ENCODE measurements at places on chromosomes 1 and 21.
A peak's percentile ranks its signal among the peaks of the same experiment; 100 is the strongest.

- DNase-seq, result no peak
These were observed 10.2 kb downstream of the COL6A1 start for GRCh38 chr21:45991606-45992300.

DNA sequence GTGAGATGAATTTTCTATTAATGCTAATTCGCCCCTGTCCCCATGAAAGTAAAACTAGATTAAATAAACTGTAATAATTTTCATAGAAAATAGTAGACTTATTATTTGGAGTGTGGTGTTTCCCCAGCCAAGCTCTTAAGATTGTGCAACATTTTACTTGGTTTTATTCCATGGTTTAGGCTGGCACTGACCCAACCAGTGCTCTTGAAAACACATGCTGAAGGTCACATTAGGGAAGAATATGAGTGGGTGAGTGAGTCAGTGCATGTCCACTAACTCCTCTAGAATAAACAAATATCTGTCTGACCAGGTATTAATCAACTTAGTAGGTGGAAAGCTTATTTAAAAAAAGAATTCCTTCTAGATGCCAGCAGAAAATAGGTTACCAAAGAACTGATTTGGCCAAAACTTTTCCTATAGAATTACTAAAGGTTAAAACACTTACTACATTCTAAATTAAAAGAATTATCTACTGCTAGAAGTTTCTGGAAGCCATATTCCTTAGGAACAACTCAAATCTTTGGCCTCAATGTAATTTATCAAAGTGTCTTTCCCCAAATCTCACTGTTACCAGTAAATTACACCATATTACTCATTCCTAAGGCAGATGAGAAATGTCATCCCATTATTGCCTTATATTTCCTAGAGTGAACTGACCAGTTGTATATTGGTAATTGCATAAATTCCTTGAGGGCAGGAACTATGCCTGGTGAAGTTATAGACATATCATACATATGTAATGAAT, 89.7 kb upstream of the RGS1 start:
- DNase-seq, result no peak

GRCh38 chr1:240687820-240688219, 75.9 kb upstream of the GREM2 start:
- DNase-seq, result no peak

GRCh38 chr1:55127827-55128343, 87.3 kb downstream of the USP24 start:
- no peak for DNase-seq

DNA sequence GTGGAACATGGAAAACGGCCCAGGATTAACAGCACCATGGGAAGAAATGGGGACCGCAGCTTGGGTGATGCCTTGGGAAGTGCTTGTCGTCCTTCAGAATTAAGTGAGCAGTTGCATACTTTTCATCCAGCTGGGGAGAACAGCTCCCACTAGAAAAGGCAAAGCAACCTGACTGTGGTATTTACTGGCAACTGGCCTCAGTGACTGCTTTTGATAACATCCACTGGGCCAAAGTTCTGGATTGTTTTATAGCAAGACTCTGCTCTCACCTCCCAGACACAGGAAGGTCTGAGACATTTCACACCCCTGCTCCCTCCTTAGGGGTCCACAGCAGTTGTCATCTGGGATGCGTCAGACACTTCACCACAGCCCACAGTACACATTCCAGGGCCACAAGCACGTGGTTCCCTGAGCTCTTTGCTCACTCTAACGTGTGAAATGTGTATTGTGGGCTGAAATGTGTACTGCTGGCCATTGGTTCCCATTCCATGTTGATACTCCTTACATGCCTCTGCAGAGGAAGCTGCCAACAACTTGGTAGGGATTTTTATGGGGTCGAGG, 6.6 kb downstream of the PAPPA2 start:
- DNase-seq, result peak; percentile 3

GRCh38 chr1:194889310-194889709, 1702.9 kb upstream of the B3GALT2 start:
- no peak for DNase-seq

- DNase-seq, result no peak
These were observed 463.0 kb downstream of the DSCAM start for GRCh38 chr21:40383951-40384350.

DNA sequence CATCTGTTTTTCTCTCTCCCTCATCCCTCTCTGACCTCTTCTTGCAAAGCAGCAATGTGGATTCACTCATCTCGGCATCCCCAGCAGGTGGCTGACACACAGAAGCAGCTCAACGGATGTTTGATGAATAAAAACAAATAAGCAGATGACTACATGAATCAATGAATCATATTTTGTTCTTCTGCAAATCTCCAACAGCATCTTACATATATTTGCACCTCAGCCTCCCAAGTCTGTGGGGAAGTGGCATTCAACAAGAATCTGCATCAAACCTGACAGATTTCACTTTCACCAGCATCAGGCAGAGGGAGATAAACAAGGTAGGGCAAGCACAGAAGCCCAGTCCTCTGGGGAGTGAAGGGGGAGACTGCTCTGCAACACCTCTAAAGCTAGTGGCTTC, 34.0 kb downstream of the CAPN8 start:
- peak; percentile 17 for DNase-seq

DNA sequence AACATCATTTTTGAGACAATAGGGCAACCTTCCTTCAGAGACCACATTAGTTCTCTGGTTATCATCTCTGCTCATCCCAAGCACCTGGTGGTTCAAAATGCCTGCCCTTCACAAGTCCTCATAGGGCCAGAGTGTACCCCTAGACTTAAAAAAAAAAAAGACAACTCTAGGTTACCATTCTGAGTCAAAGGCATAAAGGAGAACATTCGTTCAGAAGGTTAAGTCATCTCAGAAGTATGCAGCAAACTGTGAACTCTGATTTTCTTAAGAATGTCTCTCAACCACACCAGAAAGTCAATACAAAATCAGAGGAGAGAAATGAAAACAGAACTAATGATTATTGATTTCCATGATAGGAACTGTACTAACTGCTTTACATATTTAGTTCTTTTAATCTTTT, 9.2 kb upstream of the BEND5 start:
- no peak for DNase-seq

DNA sequence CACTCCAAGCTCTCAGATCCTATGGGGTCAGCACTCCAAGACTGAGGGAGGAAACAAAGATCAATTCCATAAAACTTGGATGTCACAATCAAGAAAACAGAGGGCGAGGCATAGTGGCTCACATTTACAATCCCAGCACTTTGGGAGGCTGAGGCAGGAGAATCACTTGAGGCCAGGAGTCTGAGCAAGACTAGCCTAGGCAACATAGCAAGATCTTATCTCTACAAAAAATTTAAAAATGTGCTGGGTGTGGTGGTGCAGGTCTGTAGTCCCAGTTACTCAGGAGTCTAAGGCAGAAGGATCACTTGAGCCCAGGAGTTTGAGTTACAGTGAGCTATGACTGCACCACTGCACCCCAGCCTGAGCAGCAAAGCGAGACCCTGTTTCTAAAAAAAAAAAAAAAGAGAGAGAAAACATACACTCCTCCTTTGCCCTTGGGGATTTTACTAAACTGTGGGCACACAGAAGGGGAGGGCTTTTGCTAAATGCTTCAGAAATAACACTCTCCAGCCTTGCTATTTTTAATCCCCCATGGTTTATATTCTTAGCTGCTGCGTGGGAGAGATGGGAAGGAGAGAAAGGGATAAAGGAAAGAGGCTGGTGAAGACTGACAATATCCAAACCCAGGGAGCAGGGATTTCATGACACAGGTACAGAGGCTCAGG, 18.1 kb downstream of the ARHGEF2 start:
- DNase-seq, result no peak

DNA sequence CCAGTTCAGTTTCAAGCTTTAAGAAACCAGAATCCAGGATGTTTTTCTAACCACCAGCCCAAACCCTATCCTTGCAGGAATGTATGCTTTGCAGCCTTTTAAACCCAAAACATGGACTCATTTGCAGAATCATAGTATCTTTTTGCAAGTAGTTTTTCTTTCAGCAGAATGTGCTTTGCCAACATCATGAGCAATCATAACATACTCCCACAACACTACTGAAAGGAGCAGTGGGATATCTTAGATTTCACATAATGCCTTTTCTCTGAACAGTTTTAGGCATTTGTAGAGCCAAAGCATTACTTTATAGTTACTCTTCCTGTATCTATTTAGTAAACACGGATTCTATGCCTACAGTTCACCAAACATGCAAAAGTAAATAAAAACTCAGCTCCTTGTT, 10.0 kb upstream of the SH2D2A start:
- DNase-seq, result no peak

DNA sequence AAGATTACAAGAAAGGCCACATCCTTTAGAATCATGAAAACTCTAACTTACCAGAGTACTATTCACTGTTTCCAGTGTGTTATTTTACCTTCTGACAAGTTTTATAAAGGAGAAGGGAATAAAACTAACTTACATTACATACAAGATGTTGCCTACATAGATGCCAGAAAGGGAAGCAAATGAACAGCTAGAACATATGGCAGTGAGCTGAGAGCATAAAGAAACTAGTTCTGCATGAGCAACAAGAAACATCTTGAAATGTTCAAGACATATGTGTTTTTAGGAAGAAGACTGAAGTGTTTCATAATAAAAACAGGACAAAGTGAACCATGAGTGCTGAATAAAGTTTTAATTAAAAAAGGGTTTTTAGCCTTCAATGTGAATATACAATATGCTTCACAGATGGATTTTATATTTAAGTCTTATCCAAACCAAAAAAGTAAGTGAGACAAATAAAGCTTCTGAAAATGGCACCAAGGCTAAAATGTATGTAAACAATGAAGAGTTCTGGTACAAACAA, 39.4 kb downstream of the SLC5A9 start:
- DNase-seq, result no peak

DNA sequence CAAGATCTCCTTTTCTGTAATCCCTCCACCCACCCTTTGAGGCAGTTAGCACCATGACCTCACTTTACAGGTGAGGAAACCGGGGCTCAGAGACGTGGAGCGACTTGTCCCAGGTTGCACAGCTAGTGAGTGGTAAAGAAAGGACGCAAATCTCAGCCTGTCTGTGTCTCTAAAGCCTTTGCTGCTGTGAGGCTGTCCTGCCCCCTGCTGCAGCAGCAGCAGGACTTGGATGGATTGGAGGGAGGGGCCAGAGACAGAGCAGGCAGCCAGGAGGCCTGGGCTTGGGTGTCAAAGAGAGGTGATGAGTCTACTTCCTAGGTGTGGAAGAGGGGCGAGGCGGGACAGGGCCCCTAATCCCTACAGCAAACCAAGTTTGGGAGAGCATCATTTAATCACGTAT, 69.6 kb downstream of the PTPRU start:
- no peak for DNase-seq

- DNase-seq, result no peak
These were observed 18.3 kb upstream of the MMEL1 start for GRCh38 chr1:2650967-2651645.

DNA sequence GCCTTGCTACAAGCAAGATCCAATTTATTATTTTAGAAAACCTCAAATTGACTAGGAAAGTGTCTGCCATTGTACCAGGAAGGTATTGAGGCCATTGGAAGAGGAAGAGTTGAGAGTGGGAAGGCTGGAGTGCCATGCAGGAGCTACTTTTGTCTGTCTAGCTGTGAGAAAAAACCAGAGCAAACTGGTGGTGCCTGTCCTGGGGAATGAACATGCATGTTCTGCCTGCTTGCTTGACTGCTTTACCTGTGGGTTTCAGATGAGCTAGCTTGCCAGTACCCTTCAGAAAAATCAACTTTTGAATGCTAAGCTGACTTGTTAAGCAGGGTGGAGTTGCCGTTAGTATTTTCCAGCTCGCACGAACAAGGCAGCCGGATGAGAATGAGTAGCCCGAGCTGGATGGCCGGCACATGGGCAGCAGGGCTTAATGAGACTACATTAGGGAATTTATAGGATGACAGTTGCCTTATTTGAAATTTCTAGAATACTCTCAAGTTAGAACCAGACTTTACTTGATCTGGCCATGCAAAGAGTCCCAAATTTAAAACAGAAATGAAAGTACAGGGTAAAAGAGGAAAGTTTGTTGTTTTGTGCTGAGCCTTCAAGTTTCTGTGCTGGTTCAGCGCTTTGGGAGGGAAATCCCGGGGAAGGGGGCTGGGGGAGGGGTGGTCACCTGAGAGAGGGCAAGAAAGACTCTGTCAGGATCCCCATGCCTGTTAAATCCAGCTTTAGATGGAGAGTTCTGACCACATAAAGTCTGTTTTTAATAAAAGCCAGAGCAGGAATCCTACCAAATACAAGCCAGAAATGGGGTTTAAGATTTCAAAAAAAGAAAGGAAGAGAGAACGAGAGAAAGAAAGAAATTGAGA, 29.6 kb upstream of the C1orf105 start:
- no peak for DNase-seq

- no peak for DNase-seq
These were observed 78.5 kb downstream of the HLCS start for GRCh38 chr21:36887963-36888362.

- DNase-seq, result no peak
These were observed 462.7 kb upstream of the CXADR start for GRCh38 chr21:17050156-17050555.

DNA sequence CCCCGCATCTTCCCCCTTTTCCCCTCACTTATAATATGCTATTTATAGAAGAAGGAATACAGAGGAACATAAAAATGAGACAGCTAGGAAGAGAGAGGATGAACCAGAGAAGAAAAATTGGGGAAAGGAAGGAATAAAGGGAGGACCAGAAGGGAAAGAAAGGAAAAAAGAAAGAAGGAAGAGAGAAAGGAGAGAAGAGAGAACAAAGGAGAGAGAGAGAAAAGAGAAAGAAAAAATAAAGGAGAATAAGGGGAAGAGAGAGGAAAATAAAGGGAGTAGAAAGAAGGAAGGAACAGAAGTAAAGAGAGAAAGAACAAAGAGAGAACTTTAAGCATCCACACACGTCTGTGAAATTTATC, 11.2 kb upstream of the IGSF3 start:
- no peak for DNase-seq

- no peak for DNase-seq
These were observed 226.5 kb downstream of the FOXD2 start for GRCh38 chr1:47664356-47664755.

DNA sequence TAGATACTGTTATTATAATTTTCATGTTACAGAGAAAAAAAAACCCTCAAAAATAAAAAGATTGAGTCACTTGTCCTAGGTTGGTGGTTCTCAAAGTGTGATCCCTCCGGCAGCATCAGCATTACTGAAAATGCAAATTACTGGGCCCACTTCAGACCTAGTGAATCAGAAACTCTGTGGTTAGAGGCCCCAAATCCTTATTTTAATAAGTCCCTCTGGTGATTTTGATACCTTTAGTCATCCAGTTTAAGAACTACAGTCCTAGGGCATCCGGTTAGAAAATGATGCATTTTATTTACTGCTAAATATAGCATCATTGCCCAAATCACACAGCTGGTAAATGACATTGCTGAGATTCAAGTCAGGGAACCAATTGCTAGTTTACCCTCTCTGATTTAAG, 203.7 kb upstream of the RUNX1 start:
- DNase-seq, result no peak

DNA sequence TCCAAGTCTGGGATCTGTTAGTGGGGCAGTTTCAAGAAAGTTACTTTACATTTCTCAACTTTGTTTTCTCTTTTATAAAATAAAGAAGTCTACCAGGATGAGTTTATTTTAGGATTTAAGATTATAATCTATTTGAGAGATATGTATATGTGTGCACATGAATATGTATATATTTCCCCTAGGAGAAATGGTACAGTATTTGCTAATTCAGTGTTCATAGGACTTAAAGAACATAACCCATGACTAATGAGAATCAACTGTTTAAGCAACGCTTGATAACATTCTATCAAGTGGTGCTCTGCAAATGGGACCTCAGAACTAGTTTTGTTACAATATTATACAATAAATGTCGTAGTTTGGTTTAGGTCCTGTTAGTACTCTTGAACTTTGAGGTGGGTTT, 7.0 kb downstream of the BCAS2 start:
- no peak for DNase-seq

- DNase-seq, result no peak
These were observed 30.5 kb downstream of the BATF3 start for GRCh38 chr1:212669102-212669501.

- DNase-seq, result no peak
These were observed 6.5 kb downstream of the PTP4A2 start for GRCh38 chr1:31931593-31932225.
